ENCODE measurements at places on chromosomes 13 and 19.
A peak's percentile ranks its signal among the peaks of the same experiment; 100 is the strongest.

DNA sequence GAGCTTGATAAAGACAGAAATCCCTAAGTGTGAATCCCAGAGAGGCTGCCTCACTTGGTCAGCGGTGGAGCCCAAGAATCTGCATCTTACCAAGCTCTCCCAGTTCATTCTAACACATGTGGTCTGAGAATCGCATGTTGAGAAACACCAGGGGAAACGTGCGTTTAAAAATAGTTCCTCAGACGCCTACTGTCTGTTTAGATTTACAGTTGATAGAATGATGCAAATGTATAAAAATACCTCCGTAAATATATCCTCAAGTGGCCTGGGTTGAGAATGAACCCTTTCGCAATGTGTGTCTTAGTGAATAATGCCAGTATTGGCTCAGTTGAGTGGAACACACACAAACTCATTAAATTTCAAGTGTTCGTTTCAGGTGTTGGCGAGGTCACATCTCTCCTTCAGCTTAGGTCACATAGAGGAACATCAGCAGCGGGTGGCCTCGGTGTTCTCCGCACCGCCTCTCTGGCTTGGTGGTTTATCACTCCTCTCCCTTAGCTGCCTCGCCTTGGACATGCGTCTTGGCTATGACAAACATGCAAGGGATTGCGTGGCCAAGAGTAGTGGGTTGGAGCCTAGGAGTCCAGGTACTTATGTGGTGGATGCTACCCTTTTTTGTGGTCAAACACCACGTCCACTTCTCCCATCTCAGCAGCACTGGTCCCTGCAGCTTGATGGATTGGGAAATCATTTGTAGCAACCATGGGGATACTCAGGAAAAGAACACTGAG lies 117.6 kb upstream of the SPATA13 start:
- DNase-seq: no peak

DNA sequence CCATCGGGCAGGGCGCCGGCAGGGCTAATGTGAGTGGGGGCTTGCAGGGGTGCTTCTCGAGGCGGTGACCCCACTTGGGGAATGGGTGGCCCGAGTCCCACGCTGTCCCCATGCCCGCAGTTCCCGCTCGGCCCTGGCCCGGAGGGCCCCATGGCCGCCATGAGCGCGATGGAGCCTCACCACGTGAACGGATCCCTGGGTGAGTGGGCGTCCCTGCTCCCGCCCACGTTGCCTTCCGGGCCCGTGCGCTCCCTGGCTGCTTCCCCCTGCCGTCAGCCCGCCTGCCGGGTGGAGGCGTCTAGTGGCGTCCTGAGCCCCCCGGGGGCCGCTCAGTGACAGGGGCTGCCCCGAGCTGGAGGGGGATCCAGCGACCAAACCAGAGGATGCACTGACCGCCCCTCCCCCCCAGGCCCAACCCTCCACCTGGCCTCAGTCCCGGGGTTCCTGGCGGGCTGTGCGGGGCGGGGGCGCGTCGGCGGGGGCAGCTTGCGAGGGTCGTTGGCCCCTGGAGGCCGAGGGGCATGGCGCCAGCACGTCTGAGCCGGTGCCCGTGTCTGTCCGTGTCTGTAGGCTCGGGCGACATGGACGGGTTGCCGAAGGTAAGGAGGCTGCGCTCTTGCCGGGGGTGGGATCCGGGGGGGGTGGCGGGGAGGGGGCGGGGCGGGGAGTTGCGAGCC lies 4.8 kb downstream of the ISYNA1 start:
- DNase-seq: no peak

DNA sequence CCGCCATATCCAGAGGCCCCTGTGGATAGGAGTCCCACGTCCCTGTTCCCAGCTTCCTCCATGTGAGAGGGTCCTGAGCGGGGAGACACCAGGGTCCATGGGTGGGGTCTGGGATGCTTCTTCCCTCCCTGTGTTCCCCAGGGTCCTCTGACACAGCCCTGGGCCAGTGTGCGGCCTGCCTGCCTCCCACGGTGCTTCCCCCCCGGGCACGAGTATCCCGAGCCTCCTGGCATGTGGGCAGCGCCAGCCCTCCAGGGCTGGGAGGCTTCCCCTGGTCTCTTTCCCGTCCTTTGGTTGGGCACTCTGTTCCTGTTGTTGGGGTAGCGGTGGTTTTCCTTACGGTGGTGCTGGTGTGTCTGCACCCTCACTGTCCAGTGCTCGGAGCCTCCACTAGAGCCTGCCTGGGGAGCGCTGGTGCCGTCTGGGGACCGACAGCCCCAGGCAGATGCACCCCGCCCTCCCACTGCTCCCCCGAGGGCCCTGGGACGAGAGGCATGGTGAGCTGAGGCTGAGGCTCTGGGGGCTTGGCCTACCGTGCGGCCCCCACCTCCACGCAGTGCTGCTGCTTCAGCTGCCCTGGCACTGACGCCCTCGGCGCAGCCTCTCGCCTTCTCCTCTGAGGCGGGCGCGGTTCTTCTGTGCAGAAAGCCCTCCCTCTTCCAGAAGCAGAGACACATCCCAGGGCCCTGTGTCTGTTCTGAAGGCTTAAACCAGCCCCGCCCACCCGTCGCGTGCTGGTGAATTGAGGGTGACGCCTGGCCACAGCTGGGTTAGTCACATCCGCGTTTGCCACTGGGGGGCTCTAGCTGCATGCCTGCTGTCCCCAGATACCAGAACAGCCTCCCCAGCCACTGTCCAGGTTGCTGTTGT lies 27.9 kb downstream of the PLEKHJ1 start:
- DNase-seq: peak; percentile 35

DNA sequence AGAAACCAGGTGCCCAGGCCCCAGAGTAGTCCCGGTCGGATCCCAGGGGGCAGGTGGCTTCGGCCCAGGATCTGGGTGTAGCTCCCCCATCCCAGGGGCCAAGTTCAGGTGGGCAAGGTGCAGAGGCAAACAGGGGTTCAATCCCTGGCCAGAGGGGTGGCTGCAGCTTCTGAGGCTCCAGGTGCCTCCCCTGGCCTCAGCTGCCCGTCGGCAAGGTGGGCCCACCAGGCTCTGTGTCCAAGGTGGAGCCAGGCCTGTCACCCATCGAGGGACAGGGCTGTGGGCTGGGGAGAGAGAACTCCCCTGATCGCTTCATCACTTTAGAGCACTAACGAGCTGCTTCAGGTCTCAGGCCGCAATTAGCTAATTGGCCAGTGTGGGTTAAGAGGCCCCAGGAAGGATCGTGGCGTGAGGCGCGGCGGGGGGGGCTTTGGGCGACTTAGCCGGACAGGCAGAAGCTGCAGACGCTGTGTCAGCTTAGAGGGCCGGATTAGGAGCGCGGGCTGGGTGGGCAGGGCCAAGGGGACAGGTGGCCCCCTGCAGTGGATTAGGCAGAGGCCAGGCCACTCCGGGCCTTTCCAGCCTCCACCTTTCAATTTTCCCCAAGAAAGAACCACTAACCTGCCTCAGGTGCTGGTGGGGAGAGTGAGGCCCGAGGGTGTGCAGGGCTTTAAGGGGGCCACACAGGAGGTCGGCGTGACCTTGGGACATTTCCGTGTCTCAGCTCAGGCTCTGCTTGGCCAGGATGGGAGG lies 2.8 kb upstream of the RAX2 start:
- DNase-seq: no peak

- no peak for DNase-seq
Observed at GRCh38 chr13:70172946-70173597, 64.8 kb upstream of the KLHL1 start.

GRCh38 chr13:104460554-104460953 lies 1394.3 kb upstream of the SLC10A2 start:
- no peak for DNase-seq

DNA sequence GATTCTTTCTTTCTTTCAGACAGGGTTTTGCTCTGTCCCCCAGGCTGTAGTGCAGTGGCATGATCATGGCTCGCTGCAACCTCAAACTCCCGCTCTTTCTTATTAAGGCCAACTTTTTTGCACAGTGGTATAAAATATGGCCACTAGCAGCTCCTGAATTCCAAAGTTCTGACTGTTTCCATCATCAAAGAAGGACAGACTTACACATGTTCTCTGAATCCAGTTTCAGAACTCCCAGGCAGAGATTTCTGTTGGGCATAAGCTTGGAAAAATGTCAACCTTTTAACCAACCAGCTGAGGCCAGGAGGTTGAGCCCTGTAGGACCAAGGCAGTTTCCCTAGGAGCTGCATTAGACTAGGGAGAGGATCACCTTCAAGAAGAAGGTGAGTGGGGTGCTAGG lies 184.1 kb downstream of the HS6ST3 start:
- no peak for DNase-seq

- DNase-seq: no peak
Observed at GRCh38 chr19:6458695-6459261, 814 bp downstream of the SLC25A23 start.

DNA sequence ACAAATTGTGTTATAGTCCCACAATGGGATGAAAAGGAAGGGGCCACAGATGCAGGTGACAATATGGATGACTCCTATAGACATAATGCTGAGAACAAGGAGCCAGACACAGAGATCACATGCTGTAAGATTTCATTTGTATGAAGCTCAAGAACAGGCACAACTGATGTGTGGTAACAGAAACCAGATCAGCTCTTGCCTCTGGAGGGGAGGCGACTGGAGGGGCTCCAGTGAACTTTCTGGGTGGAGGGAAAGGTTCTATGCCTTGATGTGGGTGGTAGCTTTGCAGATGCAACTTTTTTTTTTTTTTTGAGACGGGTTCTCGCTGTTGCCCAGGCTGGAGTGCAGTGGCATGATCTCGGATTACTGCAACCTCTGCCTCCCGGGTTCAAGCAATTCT lies 6.0 kb upstream of the RABAC1 start:
- no peak for DNase-seq

DNA sequence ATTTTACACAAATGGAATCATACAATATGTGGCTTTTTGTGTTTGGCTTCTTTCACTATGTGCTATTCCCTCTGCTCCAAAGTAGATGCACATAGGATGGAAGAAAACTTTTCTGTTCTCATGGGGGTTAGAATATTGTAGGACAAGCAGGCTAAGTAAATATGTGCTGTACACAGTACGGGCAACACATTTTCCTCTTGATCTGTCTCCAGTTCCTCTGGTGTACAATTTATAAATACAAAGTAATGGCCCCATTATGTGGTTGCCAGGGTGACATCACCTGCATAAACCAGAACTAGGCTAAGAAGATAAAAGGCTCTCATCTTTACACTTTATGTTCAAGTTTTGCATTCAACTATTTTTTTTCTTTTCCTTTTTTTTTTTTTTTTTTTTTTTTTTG lies 41.0 kb upstream of the SOX21 start:
- no peak for DNase-seq

DNA sequence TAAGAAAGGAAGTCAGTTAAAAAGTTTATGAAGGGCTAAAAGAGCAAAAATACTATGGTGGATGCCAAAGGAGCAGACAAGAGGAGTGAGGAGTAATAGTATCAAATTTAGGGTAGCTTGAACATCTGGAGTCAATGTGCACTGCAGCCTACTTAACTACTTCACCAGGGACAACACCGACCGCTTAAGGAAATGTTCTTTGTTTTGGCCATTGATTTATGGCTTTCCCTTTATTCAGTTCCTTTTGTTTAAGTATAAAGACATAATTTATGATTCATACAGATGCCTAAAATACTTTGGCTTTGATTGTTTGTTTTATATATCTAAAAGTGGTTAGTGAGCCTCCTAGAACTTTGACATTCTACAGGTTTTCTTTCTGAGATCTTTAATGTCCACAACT lies 276.3 kb upstream of the PRR20A start:
- no peak for DNase-seq

- no peak for DNase-seq
Observed at GRCh38 chr19:1446713-1447481, 3.0 kb upstream of the APC2 start.

DNA sequence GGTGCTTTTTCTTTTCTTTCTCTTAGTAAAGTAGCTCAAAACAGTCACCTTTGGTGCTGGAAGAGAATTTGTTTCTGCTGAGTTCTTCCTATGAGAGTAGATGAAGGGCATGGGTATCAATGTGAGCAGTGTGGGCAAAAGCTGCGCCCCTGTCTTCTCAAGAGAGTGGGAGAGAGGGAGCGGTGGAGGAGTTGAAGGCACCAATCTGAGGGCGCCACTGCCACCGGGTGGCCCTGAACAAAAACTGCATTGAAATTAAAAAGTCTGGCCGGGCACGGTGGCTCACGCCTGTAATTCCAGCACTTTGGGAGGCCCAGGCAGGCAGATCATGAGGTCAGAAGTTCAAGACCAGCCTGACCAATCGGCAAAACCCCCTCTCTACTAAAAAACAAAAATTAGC lies 28.7 kb upstream of the EPHX3 start:
- DNase-seq: no peak

GRCh38 chr13:59663707-59664106 lies 500.0 kb downstream of the DIAPH3 start:
- no peak for DNase-seq

DNA sequence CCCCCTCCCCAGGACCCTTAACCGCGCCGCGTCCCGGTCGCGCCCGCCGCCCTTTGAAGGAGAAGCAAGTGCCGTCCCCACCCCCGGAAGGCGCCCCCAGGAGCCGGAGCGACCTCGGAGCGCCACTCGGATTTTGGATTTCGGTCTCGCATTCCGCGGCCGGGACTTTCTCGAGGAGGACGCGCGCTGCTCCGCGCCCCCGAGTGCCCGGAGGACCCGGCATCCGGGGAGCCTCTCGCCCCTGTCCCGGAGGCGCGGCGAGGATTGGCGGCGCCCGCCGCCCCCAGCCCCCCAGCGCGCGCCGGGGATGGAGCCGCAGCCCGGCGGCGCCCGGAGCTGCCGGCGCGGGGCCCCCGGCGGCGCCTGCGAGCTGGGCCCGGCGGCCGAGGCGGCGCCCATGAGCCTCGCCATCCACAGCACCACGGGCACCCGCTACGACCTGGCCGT lies 1.6 kb downstream of the MIDN start:
- no peak for DNase-seq

GRCh38 chr13:41054212-41054877 lies 7.0 kb upstream of the WBP4 start:
- peak; percentile 15 for DNase-seq

DNA sequence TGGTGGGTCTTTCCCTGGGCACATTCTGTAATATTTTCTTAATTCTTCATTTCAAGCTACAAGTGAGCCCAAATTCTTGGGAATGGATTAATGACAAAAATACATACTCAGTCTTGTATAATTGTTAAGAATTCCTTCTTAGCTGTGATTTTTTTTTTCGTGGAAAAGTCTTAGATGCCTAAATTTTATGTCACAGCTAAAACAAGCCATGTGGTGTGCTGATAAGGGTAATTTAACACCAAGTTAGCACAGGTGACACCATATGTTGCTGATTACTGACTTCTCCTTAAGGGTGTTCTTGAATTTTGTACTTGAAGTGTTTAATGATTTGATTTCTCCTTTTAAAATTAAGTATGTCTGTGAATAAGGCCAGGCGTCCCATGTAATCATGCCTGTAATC lies 29.3 kb downstream of the WDFY2 start:
- no peak for DNase-seq

All from NCI-H2227 treated with DMSO at 0.1 percent for 48 hours (cell line).